ENCODE measurements at places on chromosomes 3 and 15.

DNA sequence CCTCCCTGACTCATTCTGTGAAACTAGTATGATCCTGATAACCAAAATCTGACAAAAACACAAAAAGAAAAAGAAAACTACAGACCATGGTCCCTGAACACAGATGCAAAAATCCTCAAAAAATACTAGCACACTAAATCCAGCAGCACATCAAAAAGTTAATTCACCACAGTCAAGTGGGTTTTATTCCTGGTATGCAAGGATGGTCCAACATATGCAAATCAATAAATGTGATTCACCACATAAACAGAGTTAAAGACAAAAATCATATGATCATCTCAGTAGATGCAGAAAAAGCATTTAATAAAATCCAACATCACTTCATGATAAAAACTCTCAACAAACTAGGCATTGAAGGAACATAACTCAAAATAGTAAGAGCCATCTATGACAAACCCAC, 12.8 kb downstream of the SAXO2 start:
- DNase-seq, result no peak

- no peak for DNase-seq
Observed at GRCh38 chr3:101391413-101391950, 71.1 kb upstream of the IMPG2 start.

DNA sequence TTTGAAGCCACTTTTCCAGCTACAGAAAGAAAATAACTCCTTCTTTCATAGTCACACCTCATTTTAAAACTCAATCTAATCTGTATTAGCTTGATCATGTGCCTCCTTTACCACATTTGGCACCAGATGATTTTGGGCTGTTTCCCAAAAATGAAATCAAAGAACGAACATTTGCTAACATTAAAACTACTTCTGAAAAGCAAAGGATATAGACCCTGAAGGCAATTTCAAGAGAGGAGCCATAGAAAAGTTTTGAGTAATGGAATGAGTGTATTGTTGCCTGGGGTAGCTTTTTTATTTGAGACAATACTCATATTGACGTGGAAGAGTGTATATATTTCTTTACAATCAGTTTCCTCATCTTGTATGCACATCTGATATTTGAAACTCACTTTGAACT, 152.8 kb upstream of the TBL1XR1 start:
- no peak for DNase-seq

DNA sequence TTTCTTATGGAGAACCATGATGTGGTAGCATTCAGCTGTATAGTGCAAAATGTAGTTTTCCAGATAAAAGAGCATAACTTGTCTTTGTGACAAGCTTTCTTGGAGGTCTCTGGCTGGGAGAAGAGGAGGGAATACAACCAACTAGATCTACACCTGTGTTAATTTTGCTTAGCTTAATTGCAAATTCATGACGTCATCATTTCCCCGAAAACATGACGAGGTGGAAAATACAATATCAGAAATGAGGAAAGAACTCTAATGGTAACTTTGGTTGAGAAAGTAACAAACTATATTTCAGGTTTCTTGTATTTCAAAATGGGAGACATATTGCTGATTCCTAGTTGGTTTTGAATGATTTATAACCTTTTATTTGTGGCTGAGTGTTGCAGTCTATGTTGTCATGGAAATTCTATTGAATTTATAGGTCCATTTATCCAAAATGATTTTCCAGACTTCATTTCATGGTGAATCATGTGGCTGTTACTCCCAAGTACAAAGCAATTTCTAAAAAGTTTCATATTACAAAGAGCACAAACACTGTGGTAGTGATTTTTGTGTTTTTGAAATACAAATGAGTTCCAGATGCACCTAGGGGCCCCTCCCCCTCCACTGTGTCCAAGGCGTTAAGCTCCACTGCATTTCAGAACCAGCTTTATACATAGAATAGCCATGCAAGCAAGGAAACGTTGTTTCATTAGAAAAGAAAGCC, 307.2 kb downstream of the FEZF2 start:
- DNase-seq, result no peak

- DNase-seq, result no peak
Observed at GRCh38 chr15:44296625-44297524, 8.4 kb downstream of the GOLM2 start.

- DNase-seq, result no peak
Observed at GRCh38 chr3:14204515-14205284, 26.1 kb downstream of the LSM3 start.

- no peak for DNase-seq
Observed at GRCh38 chr3:128081226-128081625, 29.0 kb downstream of the SEC61A1 start.

DNA sequence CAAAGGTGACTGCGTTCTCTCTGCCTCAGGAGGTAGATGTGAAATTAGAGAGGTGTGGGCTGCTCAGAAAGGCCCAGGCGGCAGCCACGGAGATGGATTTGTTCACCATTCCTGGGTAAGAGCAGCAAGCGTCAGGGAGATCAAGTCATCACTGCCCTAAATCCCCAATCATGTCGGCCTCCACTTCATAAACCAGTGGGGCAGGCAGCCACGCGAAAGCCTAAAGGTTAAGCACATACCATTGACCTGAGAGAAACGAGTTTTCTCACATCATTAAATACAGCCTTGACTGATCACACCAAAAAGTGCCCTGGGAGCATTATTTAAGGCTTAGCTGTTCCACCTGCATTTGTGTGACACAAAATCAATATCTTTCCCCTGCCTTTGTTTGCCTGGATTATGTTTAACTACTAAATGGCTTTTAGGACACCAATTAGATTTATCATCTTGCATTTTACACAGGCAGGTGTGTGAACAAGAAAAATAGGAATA, 50.7 kb upstream of the FOXB1 start:
- no peak for DNase-seq

DNA sequence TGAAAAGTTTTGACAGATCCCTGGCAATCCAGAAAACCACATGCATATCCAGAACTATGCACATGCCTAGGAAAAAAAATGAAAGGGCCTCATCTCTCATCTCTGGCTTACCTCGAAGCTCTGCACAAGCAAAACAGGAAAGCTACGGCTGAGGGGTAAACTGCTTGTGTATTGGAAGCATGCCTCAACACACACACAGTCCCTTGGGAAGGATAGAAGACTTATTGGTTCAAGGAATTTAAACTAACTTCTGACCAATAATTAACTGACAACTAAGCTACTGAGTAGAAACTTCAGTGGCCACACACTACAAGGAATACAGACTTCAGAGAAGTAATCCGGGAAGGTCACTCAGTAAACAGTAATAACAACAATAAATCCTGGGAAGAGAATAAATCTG, 59.9 kb upstream of the POMGNT2 start:
- DNase-seq, result no peak

- no peak for DNase-seq
Observed at GRCh38 chr3:14663396-14664135, 11.4 kb upstream of the C3orf20 start.

GRCh38 chr3:128933213-128933921, 53.9 kb downstream of the ACAD9 start:
- DNase-seq, result no peak

DNA sequence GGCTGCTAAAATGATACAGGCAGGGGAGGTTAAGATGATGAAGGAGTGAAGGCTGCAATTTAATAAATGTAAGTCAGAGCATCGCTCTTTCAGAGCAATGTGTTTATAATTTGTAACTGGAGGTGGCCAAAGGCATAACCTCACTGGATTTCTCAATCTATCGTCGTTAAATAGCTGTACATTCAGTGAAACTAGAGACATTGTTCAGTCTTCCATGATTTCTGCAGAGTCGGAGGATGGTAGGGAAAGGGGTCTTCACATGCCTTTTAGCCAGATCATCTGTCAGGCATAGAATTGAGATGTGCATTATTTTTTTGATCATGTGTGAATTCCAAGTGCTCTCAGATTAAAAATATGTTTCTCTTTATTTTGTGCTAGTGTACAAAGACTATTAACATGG, 315.4 kb downstream of the OXSM start:
- no peak for DNase-seq

DNA sequence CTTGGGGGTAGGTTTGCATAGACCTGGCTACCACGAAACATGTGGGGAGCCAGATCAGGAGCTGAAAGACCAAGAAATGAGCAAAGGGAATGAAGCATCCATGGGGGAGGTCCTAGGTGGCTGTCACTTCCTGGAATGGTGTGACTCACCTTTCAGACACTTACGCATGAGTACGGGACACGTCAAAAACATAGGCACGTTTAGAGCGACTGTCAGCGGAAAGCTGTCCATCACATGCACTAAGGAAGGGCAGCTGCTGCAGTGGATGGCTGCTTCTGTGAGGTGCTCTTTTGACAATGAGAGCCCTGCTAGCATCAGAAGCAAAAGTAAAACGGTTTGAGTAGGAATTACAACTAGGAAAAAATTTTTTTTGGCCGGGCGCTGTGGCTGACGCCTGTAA, 244.6 kb upstream of the CCDC54 start:
- no peak for DNase-seq

DNA sequence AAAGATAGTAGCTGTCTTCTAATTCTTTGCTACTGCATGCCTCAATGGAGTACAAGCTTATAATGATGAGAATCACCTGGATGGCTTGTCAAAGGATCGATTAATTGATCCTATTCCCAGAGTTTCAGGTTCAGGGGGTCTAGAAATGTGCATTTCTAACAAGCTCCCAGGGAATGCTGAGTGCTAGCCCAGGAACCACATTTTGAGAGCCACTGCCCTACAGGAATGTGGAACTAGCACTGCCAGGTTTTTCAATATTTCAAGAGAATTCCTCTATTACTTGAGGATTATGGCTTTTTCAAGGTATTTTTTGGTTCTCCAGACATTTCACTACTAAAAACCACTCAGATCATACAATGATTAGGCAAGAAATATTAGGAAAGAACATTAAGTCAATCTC, 52.7 kb downstream of the RARB start:
- DNase-seq, result no peak

DNA sequence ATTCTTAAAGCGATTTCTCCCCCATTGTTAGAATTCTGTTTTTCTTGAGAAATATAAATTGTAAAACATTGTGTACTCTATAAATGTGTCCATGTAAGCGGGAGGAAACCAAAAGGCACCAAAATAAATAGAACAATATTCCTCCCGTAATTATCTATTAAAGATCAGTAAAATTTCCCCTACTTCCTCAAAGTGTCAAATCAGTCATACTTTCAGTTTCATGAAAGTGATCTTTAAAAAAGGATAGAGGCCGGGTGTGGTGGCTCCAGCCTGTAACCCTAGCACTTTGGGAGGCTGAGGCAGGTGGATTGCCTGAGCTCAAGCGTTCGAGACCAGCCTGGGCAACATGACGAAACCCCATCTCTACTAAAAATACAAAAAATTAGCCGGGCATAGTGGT, 278.9 kb downstream of the MECOM start:
- no peak for DNase-seq

GRCh38 chr3:15333099-15333955, 941 bp upstream of the SH3BP5 start:
- DNase-seq, result no peak

- DNase-seq, result no peak
Observed at GRCh38 chr3:117537949-117538348, 828.4 kb downstream of the TUSC7 start.

DNA sequence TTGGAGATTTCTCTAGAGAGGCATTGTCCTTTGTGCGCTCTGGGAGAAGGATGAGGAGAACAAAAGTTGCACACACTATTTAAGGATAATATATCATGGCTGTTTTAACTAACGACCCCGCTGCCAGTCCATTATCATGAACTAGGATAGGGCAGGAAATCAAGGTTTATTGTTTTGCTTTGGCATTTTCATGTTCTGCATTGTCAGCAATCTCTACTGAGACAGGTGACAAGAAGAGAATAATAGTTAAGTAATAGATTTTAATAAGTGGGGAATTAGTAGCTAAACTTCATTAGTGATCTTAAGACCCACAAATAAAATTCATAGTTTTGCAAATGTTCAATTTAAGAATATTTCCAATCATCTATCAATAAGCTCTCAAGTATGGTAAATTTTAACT, 20.6 kb upstream of the GMNC start:
- no peak for DNase-seq

DNA sequence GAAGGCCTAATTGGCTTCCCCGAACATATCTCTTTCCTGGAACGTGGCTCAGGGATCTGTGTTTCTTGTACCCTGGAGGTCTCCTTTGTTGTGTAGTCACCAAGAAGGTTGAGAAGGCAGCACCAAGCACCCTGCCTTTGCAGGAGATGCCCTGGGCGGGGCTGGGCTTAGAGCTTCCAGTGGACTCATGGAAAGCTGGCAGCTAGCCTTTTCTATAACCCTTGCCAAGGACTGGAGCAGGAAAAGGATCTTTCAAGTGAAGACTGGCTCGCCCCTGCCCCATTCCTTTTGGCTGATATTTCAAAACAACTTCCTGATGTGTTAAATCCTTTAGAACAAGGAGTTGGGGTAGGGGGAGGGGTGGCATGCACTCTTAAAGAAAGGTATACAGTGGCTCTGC, 58.9 kb upstream of the EPHA6 start:
- no peak for DNase-seq

DNA sequence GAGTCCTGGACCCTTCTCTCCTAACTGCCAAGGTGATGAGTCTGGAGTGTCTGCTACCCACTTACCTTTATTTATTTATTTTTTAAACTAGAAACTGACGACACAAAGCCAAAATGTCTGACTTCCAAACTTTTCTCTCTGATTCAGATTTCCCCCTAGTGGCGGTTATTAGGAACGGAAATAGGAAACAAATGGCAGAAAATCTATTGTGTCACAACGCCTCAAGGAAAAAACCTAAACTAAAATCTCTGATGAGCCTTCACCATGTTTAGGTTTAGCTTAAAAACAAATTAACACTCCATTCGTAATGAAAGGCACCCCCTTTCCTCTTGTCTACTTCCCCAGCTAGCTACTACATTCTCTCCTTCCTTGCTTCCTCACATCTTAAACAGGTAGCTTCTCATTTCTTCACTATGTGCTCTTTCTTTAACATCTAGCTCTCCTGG, 94.0 kb upstream of the MEX3B start:
- peak; percentile 13 for DNase-seq

DNA sequence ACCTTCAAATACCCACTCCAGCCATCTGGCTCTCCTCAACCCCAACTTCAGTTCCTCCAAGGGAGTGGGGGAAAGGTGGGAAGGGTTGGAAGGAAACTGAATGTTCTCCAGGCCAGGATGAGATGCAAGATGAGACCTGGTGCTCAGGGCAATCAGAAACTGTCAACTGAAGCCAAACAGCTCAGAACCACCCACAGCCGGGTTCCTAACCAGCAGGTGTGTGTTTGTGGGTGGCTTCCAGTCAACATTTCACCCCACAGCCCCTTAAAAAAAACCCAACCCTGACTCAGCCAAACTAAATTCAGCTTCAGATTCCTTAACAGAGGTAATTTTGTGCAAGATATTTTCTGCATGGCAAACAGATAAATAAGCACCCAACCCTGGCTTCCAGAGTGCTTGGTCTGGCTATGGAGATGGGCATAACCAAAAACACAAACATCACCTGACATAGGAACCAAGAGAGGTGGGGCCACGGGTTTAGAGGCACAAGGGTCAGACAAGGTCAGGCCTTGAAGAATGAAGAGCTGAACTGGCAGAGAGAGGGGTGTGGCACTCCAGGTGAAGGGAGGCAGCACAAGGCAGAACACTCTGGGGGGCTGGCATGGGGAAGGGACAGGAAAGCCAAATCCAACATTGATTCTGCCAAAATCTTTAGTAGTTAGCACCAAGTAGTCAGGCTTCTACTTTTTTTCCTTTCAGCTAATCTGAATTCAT, 34.7 kb downstream of the ZNF445 start:
- DNase-seq, result no peak

- no peak for DNase-seq
Observed at GRCh38 chr15:53129121-53129904, 339.2 kb upstream of the ONECUT1 start.

- DNase-seq, result no peak
Observed at GRCh38 chr3:101675709-101676215, 1.2 kb downstream of the ZBTB11 start.

- no peak for DNase-seq
Observed at GRCh38 chr3:50453907-50454306, 49.5 kb downstream of the CACNA2D2 start.

Measured in central memory CD4-positive, alpha-beta T cell (primary cell).